ENCODE measurements at places on chromosomes 6 and 20. TPM values are rescaled to one million over a fixed set of nuclear protein-coding genes. Genes with fewer than 3 reads are reported as not detected.

Gene C6orf58
- total RNA-seq, result not detected

Gene TCP11
- not detected for total RNA-seq

Gene FILIP1
- under 0.01 TPM for total RNA-seq

Gene HTR1B
- total RNA-seq, result under 0.01 TPM

Gene HLA-DQB1
- total RNA-seq, result not detected

Gene SULF2
- 25.3 TPM for total RNA-seq

Gene F13A1
- 0.13 TPM for total RNA-seq

Gene NKX2-4
- not detected for total RNA-seq

Gene ADTRP
- total RNA-seq, result 17.6 TPM

Gene ARMC2
- 0.77 TPM for total RNA-seq

Gene ATXN1
- total RNA-seq, result 18.4 TPM

Gene OXT
- total RNA-seq, result not detected

Gene SMPDL3A
- total RNA-seq, result 7.4 TPM

Gene DNMT3B
- 0.79 TPM for total RNA-seq

Gene BPIFB4
- total RNA-seq, result not detected

Gene MRAP2
- total RNA-seq, result 0.26 TPM

Gene CLPSL1
- total RNA-seq, result not detected

Gene PRRT1
- total RNA-seq, result not detected

Gene MEI4
- total RNA-seq, result not detected

Gene PIM1
- total RNA-seq, result 35.3 TPM

Gene NR2E1
- not detected for total RNA-seq

Gene DSE
- 100 TPM for total RNA-seq

Gene SRMS
- 0.79 TPM for total RNA-seq

All from bronchial epithelial cell (primary cell).